Vagina (tissue), 2 donors: ENCODE measurements at places on chromosomes 16 and 17. TPM values are rescaled to one million over a fixed set of nuclear protein-coding genes. Genes with fewer than 3 reads are reported as not detected.
A peak's percentile ranks its signal among the peaks of the same experiment; 100 is the strongest.

The GDPD3 gene
- 6.9 TPM for total RNA-seq

The CTRB1 gene
- not detected for total RNA-seq

The MYH1 gene
- total RNA-seq: not detected

The CDH11 gene
- 45.2 TPM for total RNA-seq

The KRT36 gene
- not detected for total RNA-seq

The GPR139 gene
- total RNA-seq: not detected

The NOG gene
- total RNA-seq: 7.4 TPM

The KRT20 gene
- not detected for total RNA-seq

The CDH3 gene
- 35.4 TPM for total RNA-seq

DNA sequence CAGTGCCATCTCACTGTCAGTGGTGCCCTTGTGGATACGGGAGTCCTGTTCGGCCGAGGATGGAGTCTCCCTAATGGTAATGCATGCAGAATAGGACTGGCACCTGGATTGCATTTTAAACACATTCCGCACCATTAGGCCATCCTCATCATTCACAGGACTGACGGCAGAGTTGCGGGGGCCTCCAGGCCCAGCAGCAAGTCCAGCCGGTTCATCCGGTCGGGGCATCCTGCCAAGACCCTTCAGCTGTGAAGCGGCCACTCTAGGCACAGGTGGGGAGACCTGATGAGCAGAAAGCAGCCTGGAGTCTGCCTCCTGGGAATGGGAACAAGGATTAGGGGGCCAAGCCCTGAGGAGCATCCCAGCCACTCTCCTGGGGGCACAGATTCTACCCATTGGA is 90.3 kb upstream of the XYLT1 start:
- DNase-seq: no peak

GRCh38 chr16:5045499-5046115 is 11.9 kb upstream of the NAGPA start:
- no peak for DNase-seq

GRCh38 chr16:1746693-1747195 is 24.6 kb downstream of the NME3 start:
- DNase-seq: no peak

GRCh38 chr16:17432901-17433576 is 37.7 kb downstream of the XYLT1 start:
- no peak for DNase-seq

DNA sequence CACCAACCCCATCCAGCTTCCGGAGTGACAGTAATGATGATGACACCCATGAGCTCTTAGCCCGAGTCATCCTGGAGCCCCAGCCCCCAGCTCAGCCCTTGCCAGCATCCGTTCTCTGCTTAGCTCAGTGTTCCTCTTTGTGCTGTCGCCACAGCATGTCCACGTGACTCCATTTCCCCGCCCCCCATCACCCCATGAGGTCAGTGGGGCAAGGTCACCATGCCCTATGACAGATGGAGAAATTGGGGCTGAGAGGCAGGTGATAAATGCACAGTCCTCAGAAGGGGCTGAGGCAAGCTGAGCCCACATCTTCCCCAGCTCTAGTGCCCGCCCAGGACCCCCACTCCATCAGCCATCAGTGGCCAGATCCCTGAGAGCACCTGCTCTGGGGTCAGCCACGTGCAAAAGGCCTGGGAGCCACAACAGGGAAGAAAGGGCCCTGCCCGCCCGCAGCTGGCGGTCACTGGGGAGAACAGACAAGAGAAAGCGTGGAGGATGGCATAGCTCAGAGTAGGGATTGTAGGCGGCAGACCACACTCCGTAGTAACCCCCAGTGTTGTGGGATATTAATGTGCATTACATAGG is 17.1 kb downstream of the ITGB4 start:
- no peak for DNase-seq

DNA sequence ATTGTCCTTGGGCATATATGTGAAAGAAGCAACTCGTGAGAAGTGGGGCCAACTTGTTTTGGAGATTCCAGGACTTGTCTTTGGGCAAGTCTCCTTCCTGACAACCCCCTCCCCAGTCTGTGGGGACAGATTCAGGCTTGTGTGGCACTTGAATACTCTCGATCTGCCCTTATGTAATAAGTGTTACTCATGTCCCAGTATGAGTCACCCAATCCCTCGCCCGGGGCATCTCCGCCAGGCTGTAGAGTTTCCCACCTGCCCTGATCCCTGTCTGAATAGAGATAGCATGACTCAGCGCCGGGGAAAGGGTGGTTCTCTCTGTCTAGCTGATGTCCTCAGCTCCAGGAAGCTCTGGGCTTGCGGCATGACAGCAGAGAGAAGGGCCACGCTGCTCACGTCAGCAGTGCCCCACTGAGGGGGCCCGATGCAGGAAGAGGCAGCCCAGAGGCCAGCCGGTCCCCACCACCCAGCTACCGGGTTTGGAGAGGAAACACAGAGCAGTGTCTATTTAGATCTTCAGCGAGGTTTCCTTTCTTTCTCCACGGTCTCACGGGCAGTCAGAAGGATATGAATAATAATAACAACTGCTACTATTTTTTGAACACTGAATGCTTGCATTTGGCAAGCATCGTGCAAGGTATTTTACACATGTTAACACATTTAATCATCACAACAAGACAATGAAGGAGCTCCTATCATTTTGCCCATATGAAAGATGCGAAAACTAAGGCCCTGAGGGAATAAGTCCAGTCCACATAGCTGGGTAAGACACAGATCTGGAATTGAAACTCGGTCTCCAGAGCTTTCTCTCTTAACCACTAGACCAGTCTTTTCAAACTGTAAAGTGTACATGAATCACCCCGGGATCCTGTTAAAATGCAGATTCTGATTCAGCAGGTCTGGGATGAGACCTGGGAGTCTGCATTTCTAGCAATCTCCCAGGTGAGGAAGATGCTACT is 426.7 kb upstream of the MAF start:
- no peak for DNase-seq

GRCh38 chr16:49458656-49459445 is 85.2 kb downstream of the C16orf78 start:
- DNase-seq: peak; percentile 55

GRCh38 chr16:50578137-50578536 is 29.9 kb downstream of the NKD1 start:
- DNase-seq: no peak

DNA sequence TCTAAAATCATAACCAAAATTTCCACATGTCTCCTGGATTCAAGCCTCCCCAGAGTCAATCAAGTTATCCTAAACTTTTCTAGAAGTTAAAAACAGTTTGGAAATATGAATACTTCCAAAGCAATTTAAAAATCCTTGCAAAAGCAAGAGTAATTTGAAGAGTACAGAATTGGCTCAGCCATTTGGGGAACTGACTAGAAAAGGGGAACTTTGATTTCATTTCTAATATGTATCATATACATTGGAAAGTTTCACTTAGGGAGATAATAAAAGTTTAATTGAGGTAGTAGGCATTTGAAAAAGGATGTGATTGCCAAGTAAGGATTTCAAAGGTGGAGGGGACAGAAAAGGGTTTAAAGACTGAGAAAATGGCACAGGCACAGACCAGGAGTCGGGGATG is 9.0 kb upstream of the SLFN12L start:
- DNase-seq: no peak

DNA sequence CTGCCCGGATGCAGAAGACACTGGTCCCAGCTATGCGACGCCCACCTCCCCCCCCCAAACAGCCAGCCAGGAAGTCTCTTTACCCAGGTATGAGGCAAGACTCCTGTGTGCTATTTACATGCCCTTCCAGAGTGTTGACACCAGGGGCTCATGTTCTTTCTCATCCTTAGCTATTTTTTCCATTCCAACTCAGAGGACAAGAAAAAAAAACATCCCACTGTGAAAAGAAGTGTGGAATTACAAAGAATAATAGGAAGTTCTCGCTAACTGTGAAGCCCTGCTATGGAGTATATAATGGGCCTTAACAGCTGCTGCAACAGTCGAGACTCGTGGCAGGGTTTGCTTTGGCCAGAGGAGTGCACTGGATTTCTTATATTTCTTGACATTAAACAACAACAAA is 584.9 kb downstream of the CDH13 start:
- DNase-seq: no peak

DNA sequence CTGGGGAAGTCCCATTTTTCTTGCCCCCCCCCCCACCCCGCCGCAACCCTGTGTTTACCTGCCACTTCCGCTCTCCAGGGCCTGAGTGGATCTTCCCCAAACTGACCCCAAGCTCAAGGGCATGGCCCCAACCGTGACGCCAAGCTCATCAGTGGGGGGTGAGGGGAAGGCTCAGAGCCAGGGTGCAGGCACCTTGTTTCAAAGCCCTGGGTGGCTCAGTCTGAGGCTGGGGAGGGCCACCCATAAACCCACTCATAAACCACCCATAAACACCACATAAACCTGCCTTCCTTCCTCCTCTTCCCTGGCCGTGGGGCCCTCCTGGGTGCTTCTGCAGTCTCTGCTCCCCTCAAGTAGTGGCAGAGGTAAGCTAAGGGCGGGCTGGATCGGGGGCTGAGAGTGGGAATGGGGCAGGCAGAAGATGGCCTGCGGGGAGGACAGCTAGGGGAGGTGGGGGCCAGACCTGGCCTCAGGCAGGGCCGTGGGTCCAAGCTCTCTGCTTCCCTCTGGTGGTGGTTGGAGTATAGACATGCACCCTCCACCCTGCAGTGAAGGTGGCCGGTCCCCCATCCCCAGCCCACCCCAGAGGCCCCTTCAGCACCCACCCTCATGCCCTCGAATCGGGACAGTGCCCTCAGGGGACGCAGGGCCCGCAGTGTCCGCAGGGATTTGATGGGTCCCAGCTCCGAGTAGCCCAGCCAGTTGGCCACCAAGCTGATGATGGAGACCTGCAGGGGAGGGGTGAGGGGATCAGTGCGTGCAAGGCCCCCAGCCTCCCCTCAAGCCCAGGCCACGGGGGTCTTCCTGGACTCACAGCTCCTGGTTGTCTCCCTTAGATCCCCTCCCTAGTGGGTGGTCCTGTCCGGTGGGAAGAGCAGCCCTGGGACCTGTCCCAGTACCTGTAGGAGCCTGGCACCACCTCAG is 14.6 kb upstream of the CD79B start:
- DNase-seq: no peak

DNA sequence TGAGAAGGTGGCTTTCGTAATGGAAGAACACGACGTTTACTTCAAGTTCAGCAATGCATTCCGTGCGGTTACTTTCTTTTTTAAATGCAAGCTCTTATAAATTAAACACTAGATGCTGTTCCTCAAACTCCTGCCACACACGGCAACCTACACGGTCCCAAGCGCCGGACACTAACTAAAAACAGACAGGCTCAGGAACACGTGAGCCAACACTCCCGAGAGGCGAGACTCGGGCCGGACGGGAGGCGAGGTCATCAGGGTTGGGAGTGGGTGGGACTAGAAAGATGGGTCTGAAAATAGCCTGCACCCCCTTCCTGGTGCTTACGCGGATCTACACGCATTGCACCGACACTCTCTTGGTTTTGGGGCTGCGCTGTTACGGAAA is 6.4 kb downstream of the CLCN7 start:
- DNase-seq: no peak
